ENCODE measurements at places on chromosomes 4 and X.

GRCh38 chrX:81003491-81004185 is 194.0 kb upstream of the BRWD3 start:
- no peak for DNase-seq

GRCh38 chr4:144902614-144903013 is 195.4 kb downstream of the ANAPC10 start:
- no peak for DNase-seq

- no peak for DNase-seq
Observed at GRCh38 chr4:107213880-107214279, 177.8 kb upstream of the DKK2 start.

DNA sequence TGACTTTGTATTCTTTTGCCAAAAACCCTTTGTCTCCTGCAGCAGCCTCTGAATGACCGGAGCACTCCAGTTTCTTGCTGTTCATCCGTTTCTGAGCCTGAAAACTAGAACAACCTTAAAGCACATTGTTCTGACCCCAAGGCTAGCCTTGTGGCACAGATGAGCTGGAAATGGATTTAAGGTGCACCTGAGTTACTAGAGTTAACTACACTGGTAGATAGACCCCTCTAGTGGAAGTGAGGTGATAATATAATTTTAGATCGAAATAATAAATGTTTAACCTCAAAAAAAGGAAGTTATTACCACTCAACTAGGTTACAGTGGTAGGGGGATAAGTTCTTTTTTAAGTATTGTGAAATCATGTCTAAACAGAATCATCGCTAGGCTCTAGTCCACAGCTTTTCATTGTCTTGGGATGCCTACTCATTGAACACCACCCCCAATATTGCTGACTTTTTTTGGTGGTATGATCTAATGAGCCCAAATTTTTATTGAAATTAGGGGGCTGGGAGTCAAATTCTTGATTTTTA is 2.7 kb downstream of the PLS3 start:
- no peak for DNase-seq

- no peak for DNase-seq
Observed at GRCh38 chr4:176792326-176793059, at the start of gene VEGFC. VEGFC (minus strand) TSS chr4:176792922; CDS start chr4:176792311, 611 bp downstream.

GRCh38 chr4:94653095-94653649 is 104.6 kb upstream of the BMPR1B start:
- no peak for DNase-seq
